ENCODE measurements at places on chromosomes 5 and 9.

DNA sequence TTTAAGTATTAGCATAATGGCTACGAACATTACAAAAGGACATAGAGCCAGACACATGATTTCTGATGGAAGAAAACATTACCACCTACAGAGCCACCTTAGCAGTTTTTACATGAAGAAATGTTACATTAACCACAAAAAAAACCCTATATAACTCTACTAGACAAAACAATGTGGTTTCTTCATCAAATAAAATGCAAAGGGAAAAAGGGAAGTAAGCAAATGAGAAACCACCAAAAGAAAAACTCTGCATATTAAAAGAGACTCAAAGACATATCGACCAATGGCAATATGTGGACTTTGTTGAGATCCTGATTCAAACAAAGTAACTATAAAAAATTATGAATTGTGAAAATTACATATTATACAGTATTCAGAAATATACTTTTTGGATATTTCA lies 132.7 kb downstream of the TSSK1B start:
- DNase-seq, result no peak

- no peak for DNase-seq
These were observed 131.8 kb upstream of the FBN2 start for GRCh38 chr5:128669803-128670202.

- no peak for DNase-seq
These were observed 491.4 kb upstream of the KLF4 start for GRCh38 chr9:107980984-107981383.

DNA sequence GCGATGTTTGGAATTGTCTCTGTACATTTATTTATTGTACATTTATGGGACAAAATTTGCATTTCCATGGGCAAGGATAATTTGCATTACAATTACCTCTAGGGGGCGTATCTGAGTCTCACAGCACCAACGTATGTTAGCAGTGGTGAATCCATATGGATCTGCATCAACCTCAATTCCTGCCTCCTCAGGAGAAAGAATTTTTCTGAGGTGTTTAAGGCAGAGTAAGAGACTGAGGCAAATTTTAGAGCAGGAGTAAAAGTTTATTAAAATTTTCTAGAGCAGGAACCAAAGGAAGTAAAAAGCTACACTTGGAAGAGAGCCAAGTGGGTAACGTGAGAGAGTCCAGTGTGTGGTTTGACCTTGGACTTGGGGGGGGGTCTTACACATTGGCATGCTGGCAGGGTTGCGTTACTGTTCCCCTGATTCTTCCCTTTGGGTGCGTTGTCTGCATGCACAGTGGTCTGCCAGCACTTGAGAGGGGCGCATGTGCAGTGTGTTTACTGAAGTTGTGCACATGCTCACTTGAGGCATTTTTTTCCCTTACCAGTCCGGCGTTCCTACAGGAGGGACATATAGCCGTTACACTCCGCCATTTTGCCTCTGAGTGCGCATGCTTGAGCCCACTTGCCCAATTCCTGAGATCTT lies 21.0 kb upstream of the RAB14 start:
- no peak for DNase-seq

GRCh38 chr5:78587775-78588291 lies 60.7 kb downstream of the LHFPL2 start:
- DNase-seq, result no peak

DNA sequence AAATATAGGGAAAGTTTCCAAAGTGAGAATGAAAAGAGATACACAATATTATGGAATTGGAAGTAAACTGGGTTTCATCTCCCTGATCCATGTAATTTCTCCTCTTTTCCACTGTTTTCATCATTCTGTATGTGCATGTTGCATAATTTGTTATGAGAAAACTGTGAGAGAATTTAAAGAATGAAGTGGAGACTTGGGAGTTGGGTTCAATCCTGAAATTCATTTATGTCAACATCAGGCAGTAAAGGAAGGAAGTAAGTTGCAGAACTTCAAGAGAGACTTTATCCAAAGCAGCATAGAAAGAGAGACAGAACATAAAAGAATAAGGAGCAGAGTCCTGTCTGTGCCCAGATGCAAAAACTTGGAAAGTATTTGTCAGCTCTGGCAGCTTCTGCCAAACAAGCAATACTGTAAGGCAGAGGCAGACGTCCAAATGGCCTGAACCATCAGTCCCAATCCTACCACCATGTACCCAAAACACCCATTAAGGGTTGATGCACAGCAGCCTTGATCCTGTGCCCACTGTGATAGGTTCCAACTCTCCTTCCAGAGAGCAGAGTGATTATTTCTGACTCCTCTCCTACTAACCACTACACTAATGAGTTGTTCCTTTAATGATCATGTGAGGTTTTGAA lies 425.3 kb upstream of the CDH6 start:
- no peak for DNase-seq

- no peak for DNase-seq
These were observed 294.3 kb downstream of the TAF11L14 start for GRCh38 chr5:17928581-17928981.

DNA sequence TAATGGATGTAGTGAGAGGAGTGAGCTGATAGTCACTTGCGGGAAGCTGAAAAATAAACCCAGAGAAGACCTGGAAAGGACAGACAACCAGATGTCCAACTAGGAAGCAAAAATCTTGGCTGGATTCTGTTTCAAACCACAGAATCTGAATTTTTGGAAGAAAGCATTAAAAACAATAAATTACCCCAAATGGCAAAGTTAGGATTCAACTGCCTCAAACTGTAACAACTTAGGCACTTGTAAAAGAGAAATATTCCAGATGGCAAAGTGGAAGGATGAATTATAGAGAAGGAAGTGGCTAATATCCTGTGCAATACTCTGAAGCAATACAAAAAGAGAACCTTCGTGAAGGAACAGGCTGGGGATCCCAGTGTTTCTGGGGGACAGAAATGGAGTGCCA lies 46.8 kb upstream of the SLIT3 start:
- DNase-seq, result no peak

GRCh38 chr5:173670130-173670651 lies 53.7 kb upstream of the BOD1 start:
- no peak for DNase-seq
